A172 (cell line): ENCODE measurements at places on chromosomes 16 and 17. TPM values are rescaled to one million over a fixed set of nuclear protein-coding genes. Genes with fewer than 3 reads are reported as not detected.
A peak's percentile ranks its signal among the peaks of the same experiment; 100 is the strongest.

The RNF151 gene
- total RNA-seq, result 0.17 TPM in 1 of 2 replicates, not detected in the other

- DNase-seq, result no peak
Observed at GRCh38 chr16:67884-68789, 4.3 kb downstream of the RHBDF1 start.

The C16orf96 gene
- not detected in 2 replicates for total RNA-seq

DNA sequence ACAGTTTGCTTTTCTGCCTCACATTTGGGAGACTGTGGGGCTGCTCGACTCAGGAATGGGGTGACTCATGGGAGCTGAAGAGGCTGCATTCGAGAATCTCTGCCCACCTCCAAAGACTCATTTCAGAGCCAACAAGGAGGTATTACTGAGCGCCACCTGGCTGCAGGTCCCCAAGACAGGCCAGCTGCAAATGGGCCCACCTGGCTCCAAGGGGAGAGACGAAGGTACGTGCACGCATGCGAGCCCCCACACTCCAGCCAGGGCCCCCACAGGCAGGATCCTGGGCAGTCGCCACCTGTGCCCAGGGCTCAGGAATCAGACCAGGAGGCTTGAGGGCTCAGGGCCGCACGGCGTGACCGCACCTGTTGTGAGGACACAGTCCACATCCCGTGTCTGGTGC lies 6.0 kb downstream of the HAGHL start:
- DNase-seq, result peak; percentile 49

- peak; percentile 85 for DNase-seq
Observed at GRCh38 chr16:67396159-67397035, 3.1 kb upstream of the TPPP3 start.

The CFAP52 gene
- total RNA-seq, result 3.4 TPM in 1 of 2 replicates, not detected in the other
